ENCODE measurements at places on chromosomes 16 and 17. TPM values are rescaled to one million over a fixed set of nuclear protein-coding genes. Genes with fewer than 3 reads are reported as not detected.

Gene VPS4A
- 22.2 TPM for total RNA-seq

DNA sequence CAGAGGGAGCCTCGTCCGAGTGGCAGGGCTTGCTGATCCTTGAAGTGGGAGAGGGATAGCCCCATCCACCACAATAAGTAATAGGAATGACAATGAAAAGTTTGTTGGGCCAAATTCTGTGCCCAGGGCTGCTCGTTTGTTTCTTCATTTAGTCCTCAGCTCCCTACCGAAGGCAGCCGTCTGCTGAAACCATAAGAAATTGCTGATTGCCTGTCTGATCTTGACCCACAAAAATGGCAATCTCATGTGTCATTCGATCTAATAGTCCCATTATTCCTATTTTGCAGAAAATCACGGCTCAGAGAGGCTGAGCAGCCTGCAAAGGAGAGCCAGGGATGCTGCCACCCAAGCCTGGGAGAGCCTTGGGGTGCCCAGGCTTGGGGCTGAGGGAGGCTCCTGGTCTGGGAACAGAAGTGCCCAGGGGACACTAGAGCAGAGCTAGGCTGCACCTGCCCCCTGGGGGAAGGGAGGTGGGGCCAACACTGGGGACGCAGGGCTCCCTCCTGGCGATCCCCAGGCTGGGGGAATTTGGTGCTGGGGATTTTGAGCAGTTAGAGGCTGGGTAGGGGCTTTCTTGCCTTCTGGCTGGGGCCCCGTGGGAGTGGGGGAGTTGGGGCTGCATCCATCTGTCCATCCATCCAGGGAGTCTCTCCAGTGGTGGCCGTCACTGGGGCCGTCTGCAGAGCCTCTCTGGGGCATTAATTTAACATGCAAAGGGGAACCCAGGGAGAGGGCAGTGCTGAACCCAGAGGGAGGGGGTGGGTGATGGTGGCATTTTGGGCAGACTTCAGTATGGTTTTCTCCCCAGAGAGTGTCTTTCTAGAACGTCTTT lies 53.5 kb downstream of the SOCS1 start:
- peak; percentile 62 for DNase-seq

GRCh38 chr16:3235856-3236669 lies 1.1 kb upstream of the ZNF200 start:
- no peak for DNase-seq

- DNase-seq, result peak; percentile 98
Measured at GRCh38 chr16:85227084-85227945, 115.0 kb upstream of the CIBAR2 start.

GRCh38 chr17:45220079-45220478 lies 1.6 kb upstream of the FMNL1 start:
- no peak for DNase-seq

All from GM12878 (cell line).